Muscle of leg (tissue), 16 donors: ENCODE measurements at places on chromosomes 6 and 20. TPM values are rescaled to one million over a fixed set of nuclear protein-coding genes. Genes with fewer than 3 reads are reported as not detected.

Gene FOXQ1
- total RNA-seq: 0.04 TPM

Gene AFDN
- 60.3 TPM for total RNA-seq

Gene SIRPB2
- 0.84 TPM for total RNA-seq

Gene ACOT13
- 21.0 TPM for total RNA-seq

Gene HDGFL1
- not detected for total RNA-seq

Gene SLC4A11
- 0.35 TPM for total RNA-seq

Gene DEFB125
- not detected for total RNA-seq
